Activated naive CD8-positive, alpha-beta T cell treated with anti-CD3 and anti-CD28 coated beads, Interleukin-2, amount 10 ng/mL, durations not matched to agents 7 days and 5 days (primary cell): ENCODE measurements at places on chromosomes 3 and 15. TPM values are rescaled to one million over a fixed set of nuclear protein-coding genes. Genes with fewer than 3 reads are reported as not detected.

The VGLL3 gene
- not detected for total RNA-seq

The GLDN gene
- total RNA-seq: not detected

The HEMK1 gene
- total RNA-seq: 97.4 TPM

The TRPC1 gene
- total RNA-seq: 2.2 TPM

The COL7A1 gene
- total RNA-seq: 1.0 TPM
